ENCODE measurements at places on chromosomes 12 and 14. TPM values are rescaled to one million over a fixed set of nuclear protein-coding genes. Genes with fewer than 3 reads are reported as not detected.

DNA sequence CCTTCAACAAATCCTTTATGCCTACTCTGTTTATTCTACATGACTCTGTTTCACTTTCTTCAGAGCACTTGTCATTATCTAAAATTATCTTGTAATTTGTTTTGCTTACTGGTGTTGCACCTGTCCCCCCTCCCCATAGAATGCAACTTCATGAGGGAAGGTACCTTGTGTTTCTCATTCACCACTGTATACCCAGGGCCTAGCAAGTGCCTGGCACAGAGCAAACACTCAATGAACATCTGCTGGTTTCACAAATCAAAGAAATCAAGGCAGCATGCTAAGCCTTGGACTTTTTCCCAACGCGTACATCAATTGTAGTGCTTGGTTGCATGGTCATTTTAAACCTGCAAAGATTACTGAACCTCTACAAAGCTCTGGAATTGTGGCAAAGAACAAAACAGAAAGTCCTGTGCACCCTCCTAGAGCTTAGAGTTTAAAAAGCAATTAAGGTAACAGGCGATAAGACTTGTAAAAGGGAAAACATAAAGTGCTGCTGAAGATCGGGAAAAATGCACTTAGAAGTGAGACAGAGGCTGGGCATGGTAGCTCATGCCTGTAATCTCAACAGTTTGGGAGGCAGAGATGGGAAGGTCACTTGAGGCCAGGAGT lies 479.1 kb downstream of the MED13L start:
- DNase-seq = no peak

DNA sequence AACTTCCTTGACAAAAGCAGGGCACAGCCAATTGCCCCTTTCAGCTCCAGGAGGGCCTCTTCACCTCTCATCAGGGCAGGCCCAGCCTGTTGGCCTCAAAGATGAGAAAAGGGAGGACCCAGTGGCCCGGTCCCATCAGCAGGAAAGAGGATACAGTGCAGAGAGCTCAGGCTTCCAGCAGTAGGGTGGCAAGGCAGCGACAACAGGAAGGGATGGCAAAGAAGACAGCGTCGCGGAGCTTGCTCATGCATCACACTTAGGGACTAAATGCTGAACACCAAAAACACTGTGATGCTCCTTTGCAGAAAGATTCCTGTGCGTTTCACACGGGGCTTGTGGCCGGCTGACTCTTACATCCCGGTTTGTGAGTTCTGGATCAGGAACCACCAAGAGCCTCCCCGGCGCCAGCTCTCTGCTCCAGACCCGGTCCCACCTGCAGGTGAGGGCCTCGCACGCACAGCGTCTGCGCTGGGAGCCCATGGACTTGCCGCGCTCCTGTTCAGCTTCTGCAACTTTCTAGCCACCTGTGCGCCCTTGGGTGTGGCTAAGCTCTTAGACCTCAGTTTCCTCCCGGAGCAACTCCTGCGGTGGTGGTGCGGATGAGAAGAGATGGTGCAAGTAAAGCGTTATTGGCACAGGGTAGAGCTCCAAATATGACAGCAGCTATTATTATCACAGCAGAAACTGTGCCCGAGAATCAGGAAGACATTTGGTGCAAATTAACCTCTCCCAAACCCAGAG lies 15.3 kb upstream of the BCL7A start:
- no peak for DNase-seq

DNA sequence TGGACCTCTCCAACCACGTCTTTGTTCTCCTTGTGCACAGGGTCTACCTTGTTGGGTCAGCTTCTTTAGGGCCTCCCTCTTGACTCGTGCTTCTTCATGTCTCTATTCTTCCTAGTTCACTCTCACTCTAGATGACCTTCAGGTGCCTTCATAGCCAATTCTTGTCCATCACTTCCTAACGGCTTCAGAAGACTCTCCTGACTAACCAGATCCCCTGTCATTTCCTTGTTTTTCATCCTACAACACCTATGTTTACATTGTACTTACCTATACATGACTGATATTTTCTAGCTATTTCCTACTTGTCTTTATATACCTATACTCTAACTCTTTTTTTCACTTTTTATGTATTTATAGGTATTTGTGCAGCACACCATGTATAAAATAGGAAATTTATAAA lies 117.1 kb downstream of the RPS6KA5 start:
- no peak for DNase-seq

DNA sequence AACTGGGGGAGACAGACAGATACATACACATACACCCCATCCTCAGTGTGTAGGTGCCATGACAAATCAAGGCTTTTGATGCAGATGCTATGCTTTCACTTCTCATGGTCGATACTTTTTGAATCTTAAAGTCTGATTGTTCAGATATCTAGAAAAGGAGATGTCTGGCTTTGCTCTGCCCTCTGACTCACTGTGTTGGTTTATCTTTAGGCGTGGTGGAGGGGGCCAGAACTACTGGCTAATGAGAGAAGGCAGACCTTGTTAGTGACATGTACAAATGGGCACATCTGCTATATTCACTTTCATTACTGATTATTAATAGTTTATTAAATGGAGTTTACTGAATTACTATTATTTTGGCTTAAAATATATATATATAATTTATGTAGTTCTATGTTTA lies 444.3 kb upstream of the RGS6 start:
- no peak for DNase-seq

DNA sequence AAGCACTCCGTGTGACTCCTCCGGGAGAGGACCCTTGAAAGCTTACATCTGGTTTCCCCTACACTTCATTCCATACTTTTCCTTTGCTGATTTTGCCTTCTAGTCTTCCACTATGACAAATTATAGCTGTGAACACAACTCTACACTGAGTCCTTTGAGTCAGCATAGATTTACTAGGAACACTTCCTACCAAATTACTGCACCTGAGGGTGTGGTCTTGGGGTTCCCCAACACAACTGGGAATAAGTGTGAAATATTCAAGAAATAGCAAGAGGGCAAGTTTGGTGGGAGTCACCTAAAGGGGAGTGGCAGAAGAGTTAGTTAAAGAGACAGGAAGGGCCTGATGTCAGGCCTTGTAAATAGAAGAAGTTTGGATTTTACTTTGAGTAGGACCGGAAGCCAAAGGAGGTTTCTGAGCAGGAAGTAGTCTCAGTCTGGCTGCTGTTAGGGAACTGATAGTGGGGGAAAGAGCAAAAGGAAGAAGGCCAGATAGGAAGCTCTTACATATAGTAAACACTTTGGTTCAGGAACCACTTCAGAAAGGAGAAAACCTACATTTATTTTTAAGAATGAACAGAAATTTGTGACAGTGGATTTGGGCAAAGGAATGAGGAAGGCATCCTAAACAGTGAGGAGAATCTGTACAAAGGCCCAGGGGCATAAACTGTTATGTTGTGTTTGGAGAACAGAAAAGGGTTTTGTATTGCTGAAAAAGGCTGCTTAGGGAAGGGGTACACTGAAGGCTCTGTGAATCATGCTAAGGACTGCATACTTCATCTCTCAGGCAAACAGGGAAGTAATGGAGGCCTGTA lies 14.2 kb downstream of the SEL1L start:
- DNase-seq = no peak

GRCh38 chr14:94120667-94121340 lies 8.6 kb downstream of the IFI27L2 start:
- DNase-seq = no peak

GRCh38 chr12:98280621-98281020 lies 234.8 kb upstream of the TMPO start:
- DNase-seq = no peak

- DNase-seq = no peak
Observed at GRCh38 chr12:128905003-128905544, 51.8 kb downstream of the GLT1D1 start.

GRCh38 chr12:127118251-127118650 lies 1148.7 kb upstream of the TMEM132C start:
- DNase-seq = no peak

GRCh38 chr14:77077040-77077439 lies 21.0 kb upstream of the CIPC start:
- no peak for DNase-seq

- DNase-seq = no peak
Observed at GRCh38 chr14:31745741-31746140, 184.5 kb downstream of the NUBPL start.

GRCh38 chr14:80077262-80077661 lies 134.0 kb downstream of the DIO2 start:
- no peak for DNase-seq

- DNase-seq = no peak
Observed at GRCh38 chr12:49057888-49058287, 2.7 kb downstream of the KMT2D start.

GRCh38 chr12:7269273-7269672 lies 34.6 kb upstream of the ACSM4 start:
- no peak for DNase-seq

- no peak for DNase-seq
Observed at GRCh38 chr12:131113568-131114270, 160.0 kb downstream of the ADGRD1 start.

- no peak for DNase-seq
Observed at GRCh38 chr14:51304941-51305340, 64.9 kb downstream of the TMX1 start.

The DIP2B gene
- total RNA-seq = 22.0 TPM

The LAG3 gene
- total RNA-seq = 2.6 TPM

The RAB2B gene
- 33.3 TPM for total RNA-seq

The CFAP251 gene
- 2.9 TPM for total RNA-seq

The RNASE7 gene
- total RNA-seq = not detected

The BATF gene
- total RNA-seq = not detected

The TDG gene
- total RNA-seq = 32.6 TPM

The GALNT9 gene
- total RNA-seq = 0.90 TPM

All from WTC11 (cell line).